ENCODE measurements at places on chromosomes 6 and 20. TPM values are rescaled to one million over a fixed set of nuclear protein-coding genes. Genes with fewer than 3 reads are reported as not detected.
A peak's percentile ranks its signal among the peaks of the same experiment; 100 is the strongest.

GRCh38 chr6:146361128-146361924 is 182.3 kb upstream of the RAB32 start:
- no peak for DNase-seq

DNA sequence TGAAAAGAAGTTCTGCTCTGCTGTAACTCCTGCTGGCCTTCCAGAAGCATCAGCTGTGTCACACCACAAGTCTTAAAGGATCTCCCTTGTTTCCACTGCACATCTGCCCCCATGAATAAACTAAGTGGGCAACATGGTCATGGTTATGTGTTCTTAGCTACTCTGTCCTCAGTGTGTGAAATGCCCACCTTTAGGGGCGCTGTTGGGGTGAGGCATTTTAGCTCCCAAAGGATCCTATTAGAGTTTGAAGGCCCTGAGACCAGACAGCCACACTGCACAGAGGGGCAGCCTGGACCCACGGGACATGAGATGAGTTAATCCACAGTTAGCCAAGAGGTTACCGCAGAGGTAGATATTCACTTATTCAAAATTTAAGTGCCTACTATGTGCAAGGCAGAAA is 294.3 kb upstream of the QKI start:
- no peak for DNase-seq

GRCh38 chr6:168050225-168050880 is 28.7 kb downstream of the FRMD1 start:
- no peak for DNase-seq

GRCh38 chr6:15553736-15554294 is 109.0 kb downstream of the DTNBP1 start:
- DNase-seq: no peak

- peak; percentile 92 for DNase-seq
Observed at GRCh38 chr6:106069478-106069877, 16.7 kb upstream of the PRDM1 start.

FOXF2 gene
- total RNA-seq: 170 TPM

GRCh38 chr6:27775796-27776184 is 136.4 kb downstream of the OR2B2 start:
- DNase-seq: no peak

- no peak for DNase-seq
Observed at GRCh38 chr6:136772685-136773472, 19.4 kb downstream of the MAP3K5 start.

GRCh38 chr6:36636283-36636682 is 42.1 kb downstream of the SRSF3 start:
- no peak for DNase-seq

DNA sequence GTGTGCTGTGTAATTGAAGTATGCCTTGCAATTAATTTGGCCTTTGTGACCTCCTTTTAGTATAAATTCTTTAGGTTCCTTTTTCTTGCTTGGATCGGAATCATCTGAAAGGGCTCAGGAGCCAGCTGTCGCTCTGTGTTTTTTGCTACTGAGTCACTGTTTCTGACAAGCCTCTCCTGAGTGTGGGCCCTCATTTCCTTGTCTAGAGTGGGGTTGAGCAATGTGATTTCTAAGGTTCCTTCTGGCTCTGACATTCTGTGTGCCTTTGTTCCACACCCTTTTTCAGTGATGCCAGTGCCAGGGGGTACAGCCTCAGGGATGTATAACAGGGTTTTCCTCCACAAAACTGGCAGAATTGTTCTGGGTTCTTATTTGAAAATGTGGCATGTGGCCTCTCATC is 26.5 kb downstream of the DAAM2 start:
- DNase-seq: no peak

- no peak for DNase-seq
Observed at GRCh38 chr20:8578161-8578865, 446.2 kb downstream of the PLCB1 start.

BTNL2 gene
- not detected for total RNA-seq

GRCh38 chr6:142597836-142598235 is 296.0 kb downstream of the ADGRG6 start:
- DNase-seq: no peak

GRCh38 chr20:17969278-17969883 is 563 bp downstream of the MGME1 start:
- no peak for DNase-seq

HLA-DPB1 gene
- total RNA-seq: 71.3 TPM

CD93 gene
- total RNA-seq: 24.5 TPM

GRCh38 chr6:10268111-10268510 is 146.8 kb downstream of the TFAP2A start:
- DNase-seq: no peak

GRCh38 chr20:56195946-56196345 is 52.6 kb upstream of the MC3R start:
- no peak for DNase-seq

SRMS gene
- not detected for total RNA-seq

- DNase-seq: no peak
Observed at GRCh38 chr6:8743170-8743745, 307.9 kb upstream of the SLC35B3 start.

GRCh38 chr6:167405778-167406532 is 81.1 kb downstream of the TTLL2 start:
- no peak for DNase-seq

DNA sequence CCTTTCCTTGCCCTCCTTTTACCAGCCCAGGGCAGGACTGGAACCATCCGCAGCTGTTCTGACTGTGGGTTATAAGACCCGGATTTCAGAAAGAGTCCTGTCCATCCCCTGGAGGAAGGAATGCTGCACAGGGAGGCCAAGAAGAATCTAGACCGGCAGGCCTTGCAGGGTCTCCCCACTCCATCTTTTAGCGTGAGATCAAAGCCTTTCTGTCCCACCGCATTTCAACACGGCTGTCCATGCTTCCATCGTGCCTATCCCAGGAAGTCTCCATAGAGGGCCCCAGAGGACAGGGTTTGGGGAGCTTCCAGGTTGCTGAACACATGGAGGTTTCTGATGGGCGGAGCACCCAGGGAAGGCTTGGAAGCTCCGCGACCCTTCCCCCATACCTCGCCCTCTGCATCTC is 79.3 kb upstream of the AGPAT4 start:
- DNase-seq: no peak

- DNase-seq: no peak
Observed at GRCh38 chr6:102799051-102799450, 1405.5 kb downstream of the GRIK2 start.

DNA sequence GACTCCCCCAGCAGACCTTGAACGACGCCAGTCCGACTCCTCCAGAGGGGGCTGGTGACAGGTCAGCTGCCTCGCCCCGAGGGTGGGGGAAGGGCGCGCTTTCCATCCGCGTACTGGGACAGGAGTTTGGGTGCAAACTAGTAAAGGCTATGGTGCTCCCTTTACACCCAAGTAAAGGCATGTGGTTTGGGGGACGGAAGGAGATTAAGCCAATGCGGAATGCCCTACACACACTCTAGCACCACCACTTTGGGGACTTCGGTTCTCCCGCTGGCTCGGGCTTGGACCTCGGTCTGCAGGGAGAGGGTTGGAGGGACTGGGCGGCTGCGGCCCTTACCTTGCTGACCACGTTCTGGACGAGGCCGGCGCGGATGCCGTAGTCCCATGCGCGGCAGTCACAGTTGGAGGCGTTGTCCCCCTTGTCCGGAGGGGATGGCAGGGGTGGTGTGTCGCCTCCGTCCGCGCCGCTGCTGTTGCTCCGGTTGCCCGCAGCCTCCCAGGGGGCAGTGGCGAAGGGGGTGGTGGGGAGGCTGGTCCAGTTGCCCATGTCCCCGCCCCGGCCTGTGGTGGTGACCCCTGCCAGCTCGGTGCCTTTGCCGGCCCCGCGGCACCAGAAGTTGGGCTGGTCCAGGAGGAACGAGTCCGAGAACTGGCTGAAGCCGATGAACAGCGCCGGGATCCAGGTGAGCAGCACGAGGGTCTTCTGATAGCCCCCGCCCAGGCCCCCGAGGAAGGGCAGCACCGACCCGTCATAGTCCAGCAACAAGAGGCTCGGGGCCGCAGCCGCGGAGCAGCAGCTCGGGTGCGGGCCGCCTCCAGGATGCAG is 1.1 kb downstream of the SLC22A23 start:
- no peak for DNase-seq

GRCh38 chr6:131053546-131054240 is 9.4 kb downstream of the EPB41L2 start:
- DNase-seq: no peak

SCUBE3 gene
- 8.8 TPM for total RNA-seq

- no peak for DNase-seq
Observed at GRCh38 chr20:17507032-17507431, 24.1 kb downstream of the BFSP1 start.

GRCh38 chr6:21199262-21199661 is 394.3 kb upstream of the SOX4 start:
- DNase-seq: no peak

- no peak for DNase-seq
Observed at GRCh38 chr6:142783499-142783898, 161.5 kb downstream of the HIVEP2 start.

DNA sequence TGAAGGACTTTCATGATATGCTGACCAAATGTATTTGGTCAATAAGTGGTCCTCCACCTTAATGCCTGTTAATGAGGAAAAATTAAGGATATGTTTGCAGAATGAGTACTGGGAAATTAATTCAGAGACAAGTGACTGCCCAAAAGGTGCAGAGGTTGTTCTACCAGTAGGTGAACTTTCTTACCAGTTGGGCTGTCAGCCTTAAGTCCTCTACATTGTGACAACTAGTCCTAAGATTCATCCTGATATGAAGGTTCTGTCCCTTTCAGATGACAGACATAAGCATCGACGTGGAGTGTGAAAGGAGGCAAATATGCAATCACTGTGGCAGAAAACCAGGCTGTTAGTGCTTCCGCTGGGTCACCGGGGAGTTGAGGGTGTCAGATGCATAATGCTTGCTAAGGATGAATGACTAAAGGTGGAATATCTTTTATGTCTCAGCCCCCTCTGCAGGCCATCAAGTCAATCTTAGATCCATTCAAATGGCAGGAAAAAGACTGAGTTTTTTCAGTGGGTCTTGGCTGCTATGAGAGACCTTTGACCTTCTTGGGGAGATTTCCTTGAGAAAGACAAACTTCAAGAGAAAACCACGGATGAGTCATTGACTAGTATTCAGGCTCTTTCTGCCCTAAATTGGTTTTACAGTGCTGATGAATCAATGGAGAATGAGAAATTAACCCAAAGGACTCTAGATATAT is 226.0 kb downstream of the TPBG start:
- no peak for DNase-seq

MAP3K5 gene
- total RNA-seq: 18.7 TPM

DNA sequence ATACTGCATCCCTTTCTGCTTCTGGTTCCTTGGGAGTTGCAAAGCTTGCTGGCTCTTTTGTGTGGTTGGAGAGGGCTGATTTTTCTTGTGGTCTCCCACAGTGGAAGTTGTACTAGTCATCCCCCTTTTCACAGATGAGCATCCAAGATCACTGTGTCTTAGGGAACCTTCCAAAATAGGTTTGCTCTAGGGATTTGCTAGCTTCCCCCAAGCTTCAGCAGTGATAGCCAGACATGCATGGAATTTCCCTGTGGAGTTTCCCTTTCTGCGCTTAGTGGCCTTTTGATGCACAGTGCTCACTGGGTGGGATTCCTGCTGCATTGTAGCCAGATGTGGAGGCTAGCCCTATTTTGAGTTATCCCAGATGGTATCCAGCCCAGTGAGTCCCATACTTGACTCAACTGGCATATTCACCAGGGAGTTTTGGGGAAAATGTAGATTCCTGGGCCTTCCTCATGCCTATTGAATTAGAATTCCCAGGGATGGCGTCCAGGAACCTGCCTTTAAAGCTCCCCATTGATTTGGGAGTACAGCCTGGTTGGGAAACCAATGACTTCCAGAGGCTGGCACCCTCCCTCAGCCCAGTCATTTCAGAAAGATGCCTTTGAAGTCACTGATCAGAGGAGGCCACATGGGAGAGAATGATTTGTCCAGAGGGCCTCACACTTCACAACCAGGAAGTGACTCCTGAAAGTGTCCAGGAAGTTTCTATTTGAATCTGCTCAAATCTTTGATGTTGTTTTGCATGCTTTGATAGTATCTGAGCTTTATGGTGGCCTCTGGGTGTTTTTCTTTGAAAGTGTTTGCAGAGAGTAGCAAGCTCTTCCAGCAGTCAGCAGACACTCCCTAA is 25.9 kb downstream of the PPARD start:
- no peak for DNase-seq

DNA sequence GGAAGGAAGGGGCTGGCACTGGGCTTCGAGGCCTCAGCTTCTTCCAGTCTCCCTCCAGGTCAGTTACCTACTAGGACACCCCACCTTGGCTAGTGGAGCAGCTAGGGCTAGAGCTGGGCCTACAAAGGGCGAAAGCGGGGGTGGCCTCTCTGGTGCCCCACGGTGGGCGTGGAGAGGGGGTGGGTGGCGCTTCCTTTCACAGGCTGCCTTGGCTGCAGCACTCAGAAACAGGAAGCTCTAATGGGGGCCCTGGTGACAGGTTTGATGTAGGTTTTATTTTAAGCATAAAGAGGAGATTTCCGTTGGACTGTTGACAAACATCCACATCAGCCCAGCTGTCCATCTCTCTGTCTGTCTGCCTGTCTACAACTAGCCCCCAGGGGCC is 13.4 kb downstream of the FAM110A start:
- DNase-seq: no peak

VNN1 gene
- total RNA-seq: 2.7 TPM

GRCh38 chr6:17710331-17710730 is 3.6 kb upstream of the NUP153 start:
- DNase-seq: no peak

DEFB127 gene
- total RNA-seq: not detected

CDH22 gene
- 0.17 TPM for total RNA-seq

DNA sequence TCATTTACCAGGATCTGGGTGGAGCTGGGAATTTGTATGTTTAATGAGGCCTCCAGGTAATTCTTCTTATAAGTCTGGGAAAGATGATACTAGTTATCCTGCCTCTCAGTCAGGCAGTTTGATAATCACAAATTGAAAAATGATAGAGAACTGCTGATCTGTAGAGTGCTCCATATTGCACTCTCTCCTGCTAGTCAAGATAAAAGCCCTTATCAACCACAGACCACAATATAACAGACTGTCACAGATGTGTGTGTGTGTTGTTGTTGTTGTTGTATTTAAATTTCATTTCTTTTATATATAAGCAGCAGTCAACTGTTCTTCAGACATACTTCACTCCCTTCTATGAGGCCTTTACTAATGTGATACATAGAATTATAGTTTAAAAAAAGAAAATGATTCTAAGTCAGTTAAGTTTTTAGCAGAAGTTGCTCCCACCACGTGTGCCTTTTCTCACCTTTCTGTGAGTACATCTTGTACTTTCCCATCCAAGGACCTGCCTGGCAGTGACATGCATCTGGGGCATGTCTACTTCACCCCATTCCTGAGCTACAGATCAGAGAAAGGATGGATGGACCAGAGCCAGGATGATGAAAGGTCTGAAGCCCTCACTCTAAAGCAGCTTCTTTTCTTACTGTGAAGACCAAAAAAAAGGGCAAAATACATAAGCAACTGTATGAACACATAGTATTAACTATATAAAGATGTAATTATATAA is 29.8 kb downstream of the TENT5A start:
- DNase-seq: no peak

EGFL8 gene
- 9.1 TPM for total RNA-seq

TRAPPC3L gene
- 0.42 TPM for total RNA-seq

SGK2 gene
- 0.66 TPM for total RNA-seq

Data from esophagus muscularis mucosa (tissue), 4 donors.